ENCODE measurements at places on chromosomes 3 and 15.

DNA sequence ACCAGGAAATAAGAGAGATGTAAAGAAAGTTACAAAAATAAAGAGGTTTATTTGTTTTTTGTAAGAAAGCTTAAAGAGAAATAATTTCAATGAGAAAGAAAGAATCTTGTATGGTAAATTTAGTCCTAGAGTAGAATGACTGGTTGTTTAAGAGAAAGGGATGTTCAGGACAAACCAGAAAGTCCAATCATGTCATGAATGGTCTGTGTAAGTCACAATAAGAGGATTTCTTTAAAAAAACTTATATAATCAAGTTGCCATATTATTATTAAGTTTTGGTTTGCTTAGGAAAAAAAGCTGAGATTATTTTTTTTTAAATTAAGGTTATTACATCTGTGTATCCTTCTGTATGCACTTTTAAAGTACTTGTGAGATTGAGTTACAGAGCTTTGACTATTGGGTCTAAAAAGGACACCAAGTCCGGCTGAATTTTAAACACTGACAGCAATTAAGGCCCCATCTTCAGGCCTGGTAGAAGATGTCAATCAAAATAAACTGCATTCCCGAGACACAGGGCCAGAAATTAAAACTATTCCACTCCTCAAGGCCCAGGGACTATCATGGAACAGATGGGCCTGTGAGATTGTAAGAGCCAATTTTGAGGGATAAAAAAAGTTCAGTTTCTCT lies 12.2 kb downstream of the ERICH6 start:
- no peak for DNase-seq

GRCh38 chr15:76196269-76197231 lies 114.7 kb downstream of the ETFA start:
- DNase-seq, result no peak

GRCh38 chr3:59968513-59969045 lies 918.8 kb upstream of the CFAP20DC start:
- DNase-seq, result no peak

DNA sequence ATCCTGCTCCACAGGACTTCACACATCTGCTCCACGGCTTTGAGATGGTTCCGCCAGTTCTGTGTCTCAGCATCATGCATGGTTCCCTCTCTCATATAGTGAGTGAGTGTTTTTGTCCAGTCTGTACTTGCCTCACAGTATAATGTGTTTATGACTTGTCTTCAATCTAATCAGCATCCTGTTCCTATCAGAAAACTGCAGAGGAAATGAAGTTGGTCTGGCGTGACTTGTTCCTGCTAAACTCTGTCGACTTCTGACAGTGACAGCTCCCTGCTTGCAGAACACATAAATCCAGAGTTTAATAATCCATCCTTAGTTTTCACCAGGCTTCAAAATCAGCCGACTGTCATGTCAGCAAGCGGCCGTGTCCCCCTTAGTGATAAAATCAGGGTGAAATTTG lies 222.3 kb downstream of the SLCO3A1 start:
- no peak for DNase-seq

DNA sequence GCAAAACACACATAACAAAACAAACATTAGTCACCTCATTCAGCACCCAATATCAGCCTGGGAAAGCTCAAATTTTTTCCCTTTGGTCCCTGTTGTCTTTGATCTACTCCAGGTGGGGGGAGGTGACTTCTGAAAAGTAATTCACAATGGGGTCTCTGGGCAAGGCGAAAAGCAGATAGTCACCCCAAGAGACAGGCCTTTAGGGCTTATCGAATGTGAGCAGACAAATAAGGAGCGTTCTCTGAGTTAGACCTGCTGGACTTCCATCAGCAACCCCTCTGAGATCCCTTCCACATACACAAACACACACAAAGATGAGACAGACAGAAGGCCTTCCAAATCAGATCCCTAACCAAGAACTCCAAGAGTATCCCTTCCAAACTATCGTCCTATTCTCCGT lies 171.0 kb upstream of the SMAD3 start:
- DNase-seq, result peak; percentile 13

- DNase-seq, result peak; percentile 84
These were observed 275.3 kb downstream of the UACA start for GRCh38 chr15:70488002-70488605.

Measured in mesothelial cell of epicardium (in vitro differentiated cells).